Left lobe of liver (tissue), 2 donors: ENCODE measurements at places on chromosomes 5 and 9. TPM values are rescaled to one million over a fixed set of nuclear protein-coding genes. Genes with fewer than 3 reads are reported as not detected.

Gene INSL6
- total RNA-seq = not detected

Gene GLRA1
- not detected for total RNA-seq

Gene FRMPD1
- 0.88 TPM for total RNA-seq

Gene ZNG1F
- total RNA-seq = 2.0 TPM

Gene PCDHGA5
- total RNA-seq = 0.35 TPM

Gene ERAP2
- 7.1 TPM for total RNA-seq

Gene NRG2
- total RNA-seq = 0.81 TPM

Gene TAF11L13
- total RNA-seq = not detected

Gene DPYSL3
- 1.6 TPM for total RNA-seq

Gene TYRP1
- total RNA-seq = not detected

Gene PSAT1
- total RNA-seq = 92.5 TPM

Gene PNPLA7
- total RNA-seq = 17.7 TPM

Gene NOL8
- total RNA-seq = 9.7 TPM

Gene PAM
- total RNA-seq = 15.6 TPM

Gene CTXN3
- not detected for total RNA-seq

Gene BRD9
- total RNA-seq = 19.0 TPM

Gene GABRG2
- total RNA-seq = not detected

Gene ARL10
- 1.8 TPM for total RNA-seq

Gene GCNT4
- 0.25 TPM for total RNA-seq

Gene TRIM23
- 8.5 TPM for total RNA-seq

Gene SLC6A19
- 0.73 TPM for total RNA-seq

Gene SNCB
- total RNA-seq = not detected

Gene SPARC
- 90.7 TPM for total RNA-seq

Gene C5orf52
- not detected for total RNA-seq

Gene IL13
- total RNA-seq = not detected

Gene CENPH
- 0.53 TPM for total RNA-seq

Gene EQTN
- not detected for total RNA-seq

Gene PTGES2
- total RNA-seq = 35.8 TPM

Gene OR1J4
- not detected for total RNA-seq

Gene PCAT7
- total RNA-seq = 2.2 TPM

Gene SYNPO
- 51.7 TPM for total RNA-seq

Gene PRKAA1
- total RNA-seq = 38.9 TPM

Gene HAVCR1
- total RNA-seq = 0.23 TPM

Gene NUTM2G
- total RNA-seq = not detected

Gene AQP7
- total RNA-seq = 30.7 TPM

Gene IL7R
- total RNA-seq = 2.4 TPM

Gene SLC6A18
- total RNA-seq = not detected

Gene PCDHB12
- 0.28 TPM for total RNA-seq

Gene SNX30
- 6.0 TPM for total RNA-seq

Gene CCL21
- 1.7 TPM for total RNA-seq

Gene RNF14
- total RNA-seq = 38.9 TPM

Gene OR1L8
- total RNA-seq = not detected

Gene SECISBP2
- total RNA-seq = 19.1 TPM

Gene ACOT12
- total RNA-seq = 51.6 TPM

Gene HNRNPK
- total RNA-seq = 173 TPM

Gene TMEFF1
- 0.20 TPM for total RNA-seq

Gene PCDH1
- 33.2 TPM for total RNA-seq

Gene NKD2
- 1.6 TPM for total RNA-seq

Gene ZSWIM6
- 2.9 TPM for total RNA-seq

Gene SAPCD2
- 0.15 TPM for total RNA-seq

Gene PHF24
- not detected for total RNA-seq

Gene REEP5
- total RNA-seq = 73.3 TPM

Gene TAF11L4
- total RNA-seq = not detected

Gene ORM2
- 4,103 TPM for total RNA-seq

Gene EXD3
- 19.3 TPM for total RNA-seq

Gene MAN1B1
- total RNA-seq = 27.4 TPM

Gene ZNF658
- total RNA-seq = 3.3 TPM
